GM18507 (cell line): ENCODE measurements at places on chromosomes 5 and 9.

DNA sequence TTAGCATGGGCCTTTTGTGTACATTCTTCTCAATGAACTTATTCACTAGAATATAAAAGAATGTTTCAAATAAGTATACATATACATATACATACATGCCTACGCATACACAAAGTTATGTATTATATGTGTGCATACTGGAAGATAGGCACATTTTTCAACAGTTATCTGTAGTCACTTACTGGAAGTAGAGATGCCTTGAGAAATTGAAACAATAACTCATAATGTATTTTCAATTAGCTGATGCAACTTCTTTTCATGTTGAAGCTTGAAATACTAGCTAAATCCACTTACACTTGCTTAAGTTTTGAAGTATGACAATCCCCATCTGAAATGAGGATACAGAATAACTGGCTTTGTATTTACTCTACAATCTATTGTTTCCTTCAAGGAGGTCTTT, 469.0 kb upstream of the PTGER4 start:
- DNase-seq: no peak

GRCh38 chr9:135017899-135018298, 69.6 kb upstream of the OLFM1 start:
- DNase-seq: no peak

DNA sequence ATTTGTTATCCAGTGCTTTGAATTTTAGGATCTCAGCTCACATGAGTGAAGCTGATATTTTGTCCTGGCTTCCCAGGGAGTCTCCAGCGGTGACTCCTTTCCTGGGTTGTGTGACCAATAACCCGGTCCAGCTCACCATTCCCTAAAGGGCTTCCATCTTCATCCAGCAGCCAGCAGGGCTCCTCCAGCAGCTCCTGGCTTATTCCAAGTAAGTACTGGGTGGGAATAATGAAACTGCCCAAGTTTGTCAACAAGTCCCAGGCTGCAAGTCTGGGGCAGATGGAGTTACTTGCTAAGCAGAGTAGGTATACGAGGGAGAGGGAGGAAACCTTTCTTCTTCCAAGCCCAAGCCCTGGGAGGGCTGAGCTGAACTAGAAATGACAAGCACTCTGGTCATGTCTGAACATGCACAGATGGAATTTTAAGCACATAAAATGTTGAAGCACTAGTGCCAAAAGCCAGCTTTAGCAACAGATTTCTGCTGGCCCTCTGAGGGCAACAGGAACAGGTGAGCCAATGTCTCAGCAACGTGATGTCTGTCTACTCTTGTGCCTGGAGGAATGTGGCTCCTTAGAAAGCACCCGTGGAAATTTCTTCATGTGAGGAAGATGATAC, 153.7 kb upstream of the DAPK1 start:
- DNase-seq: no peak

DNA sequence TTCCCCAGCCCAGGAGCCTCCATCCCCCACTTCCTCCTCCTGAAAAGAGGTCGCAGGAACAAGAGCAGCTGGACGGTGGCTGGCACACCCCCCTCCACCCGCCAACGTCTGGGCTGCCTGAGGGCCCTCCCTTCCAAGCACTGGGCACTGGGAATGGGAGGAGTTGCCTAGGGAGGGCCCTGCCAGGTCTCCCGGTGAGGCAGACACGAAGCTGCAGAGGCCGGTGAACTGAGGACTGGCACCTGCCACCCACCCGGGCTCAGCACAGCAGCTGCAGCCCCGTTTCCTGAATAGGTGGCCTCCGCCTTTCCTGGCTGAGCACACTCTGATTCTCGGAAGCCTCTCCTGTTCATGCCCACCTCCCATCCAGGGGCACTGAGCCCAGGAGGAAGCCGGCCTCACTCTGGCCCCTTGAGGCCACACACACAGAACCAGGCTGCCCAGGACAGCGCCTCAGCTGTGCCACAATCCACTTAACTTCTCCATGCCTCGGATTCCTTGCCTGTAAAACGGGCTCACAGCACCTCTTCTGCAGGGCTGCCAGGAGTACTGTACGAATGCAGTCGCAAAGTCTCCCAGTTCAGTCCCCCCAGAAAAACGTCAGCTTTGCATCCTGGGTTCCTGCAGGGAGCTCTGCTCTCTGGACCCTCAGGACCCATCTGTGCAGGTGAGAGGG, 1.3 kb downstream of the NPDC1 start:
- DNase-seq: no peak

DNA sequence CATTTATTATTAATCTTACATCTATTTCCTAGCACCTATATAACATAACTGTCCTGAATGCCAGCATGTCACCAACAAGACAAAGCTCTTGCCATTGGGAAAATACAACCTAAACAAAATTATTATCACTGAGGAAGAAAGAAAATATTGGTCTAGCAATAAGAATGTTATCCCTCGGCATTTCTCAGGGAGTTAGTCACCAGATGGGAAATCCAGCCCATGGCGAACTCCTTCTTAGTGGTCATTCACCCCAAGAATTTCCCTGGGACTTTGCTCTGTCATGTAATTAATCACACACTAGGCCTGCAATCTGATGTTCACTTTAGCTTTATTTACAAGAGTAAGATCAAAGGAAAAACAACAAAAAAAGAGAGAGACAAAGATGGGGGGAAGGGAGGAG, 56.1 kb upstream of the TAS2R1 start:
- no peak for DNase-seq

GRCh38 chr9:1355656-1356055, 305.5 kb downstream of the DMRT2 start:
- DNase-seq: no peak

GRCh38 chr9:78115073-78115472, 83.5 kb upstream of the GNAQ start:
- no peak for DNase-seq

- no peak for DNase-seq
These were observed 31.2 kb downstream of the PRDM6 start for GRCh38 chr5:123120197-123120596.

DNA sequence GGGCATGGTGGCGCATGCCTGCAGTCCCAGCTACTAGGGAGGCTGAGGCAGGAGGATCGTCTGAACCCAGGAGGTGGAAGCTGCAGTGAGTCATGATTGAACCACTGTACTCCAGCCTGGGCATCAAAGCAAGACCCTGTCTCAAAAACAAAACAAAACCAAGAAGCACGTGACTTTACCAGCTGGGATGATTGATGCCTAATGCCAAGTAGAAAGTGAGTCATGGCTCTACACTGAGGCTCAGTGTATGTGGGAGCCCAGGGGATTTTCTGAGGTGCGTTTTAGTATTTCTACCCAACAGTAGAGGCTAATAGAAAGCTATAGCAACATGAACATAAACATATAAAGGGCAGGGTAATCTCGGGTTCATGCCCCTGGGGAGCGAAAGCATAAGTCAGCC, 13.9 kb upstream of the BRD3OS start:
- no peak for DNase-seq

DNA sequence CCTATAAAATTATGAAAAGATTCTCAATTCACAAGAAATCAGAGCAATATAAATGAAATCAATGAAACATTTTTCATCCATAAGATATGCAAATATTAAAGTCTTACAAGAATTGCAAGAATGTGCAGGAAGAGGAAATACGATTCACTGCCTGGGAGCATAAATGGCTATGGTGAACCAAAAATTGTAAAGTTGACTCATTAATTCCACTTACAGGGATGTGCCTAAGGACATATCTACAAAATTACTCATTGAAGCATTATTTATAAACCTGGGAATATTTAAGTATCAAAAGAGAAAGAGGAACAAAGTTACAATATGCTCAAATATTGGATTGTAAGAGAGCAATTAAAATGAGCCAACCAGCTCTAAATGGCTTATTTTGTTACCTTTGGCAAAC, 6.9 kb upstream of the NIPSNAP3A start:
- DNase-seq: no peak

DNA sequence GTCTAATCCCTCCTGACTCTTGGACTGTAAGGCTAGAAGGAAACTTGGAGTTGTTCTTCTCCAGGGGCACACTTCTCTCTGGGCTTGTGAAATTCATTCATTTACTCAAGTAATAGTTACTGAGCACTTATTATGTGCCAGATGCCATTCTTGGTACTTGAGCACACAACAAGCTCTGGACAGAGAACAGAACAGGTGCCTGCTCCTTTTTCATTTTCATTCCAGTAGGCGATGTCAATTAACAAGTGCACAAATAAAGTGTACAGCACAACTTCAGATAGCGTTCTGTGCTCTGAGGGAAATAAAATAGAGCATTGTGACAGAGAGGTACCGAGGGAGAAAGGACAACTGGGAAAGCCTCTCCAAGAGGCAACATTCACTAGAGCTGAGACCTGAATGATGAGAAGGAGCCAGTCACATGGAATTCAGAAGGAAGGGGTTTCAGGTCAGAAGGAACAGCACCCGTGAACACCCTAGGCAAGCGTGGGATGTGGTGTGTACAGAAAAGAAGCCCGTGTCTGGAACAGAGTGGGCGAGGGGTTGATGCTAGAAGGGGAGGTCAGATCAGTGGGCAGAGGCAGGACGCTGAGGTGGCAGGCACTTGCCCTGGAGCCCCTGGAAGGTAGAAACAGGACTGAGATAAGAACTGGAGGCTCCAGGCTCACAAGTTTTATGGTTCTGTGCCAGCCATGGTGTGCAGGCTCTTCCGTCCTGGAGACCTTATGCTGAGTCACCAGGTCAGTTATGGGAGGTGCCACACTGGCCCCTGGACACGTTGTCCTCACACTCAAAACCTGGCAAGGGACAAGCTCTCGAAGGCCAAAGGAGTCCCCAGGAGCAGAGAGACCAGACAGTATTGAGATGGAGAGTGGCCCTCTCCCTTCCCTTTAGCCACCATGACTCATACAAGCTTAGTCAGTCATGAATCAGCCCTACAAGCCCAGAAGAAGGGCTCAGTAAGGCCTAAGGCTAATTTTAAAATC, 7.2 kb upstream of the ABLIM3 start:
- DNase-seq: no peak

DNA sequence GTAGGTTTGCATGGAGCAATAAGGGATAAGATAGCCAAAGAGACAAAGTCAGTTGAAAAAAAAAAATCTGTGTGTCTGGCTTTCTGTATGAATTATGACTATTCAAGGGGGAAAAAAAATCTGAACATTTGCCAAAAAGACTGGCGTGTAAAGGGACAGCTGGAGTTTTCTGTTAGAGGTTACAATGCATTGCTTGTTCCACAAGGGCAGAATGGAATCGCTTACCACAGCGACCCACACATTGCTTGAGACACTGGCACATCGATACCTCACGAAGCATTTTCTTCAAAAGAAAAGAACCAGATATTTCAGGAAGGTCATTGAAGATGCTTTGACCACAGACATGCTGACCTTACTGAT, 327.8 kb downstream of the TMEM167A start:
- no peak for DNase-seq

- no peak for DNase-seq
These were observed 15.8 kb downstream of the PSMB7 start for GRCh38 chr9:124399323-124399967.

GRCh38 chr5:55037046-55037771, 13.2 kb downstream of the GZMK start:
- no peak for DNase-seq

GRCh38 chr9:30697958-30698357, 1686.5 kb upstream of the ACO1 start:
- DNase-seq: no peak

GRCh38 chr5:61966997-61967396, 339.0 kb upstream of the KIF2A start:
- no peak for DNase-seq

DNA sequence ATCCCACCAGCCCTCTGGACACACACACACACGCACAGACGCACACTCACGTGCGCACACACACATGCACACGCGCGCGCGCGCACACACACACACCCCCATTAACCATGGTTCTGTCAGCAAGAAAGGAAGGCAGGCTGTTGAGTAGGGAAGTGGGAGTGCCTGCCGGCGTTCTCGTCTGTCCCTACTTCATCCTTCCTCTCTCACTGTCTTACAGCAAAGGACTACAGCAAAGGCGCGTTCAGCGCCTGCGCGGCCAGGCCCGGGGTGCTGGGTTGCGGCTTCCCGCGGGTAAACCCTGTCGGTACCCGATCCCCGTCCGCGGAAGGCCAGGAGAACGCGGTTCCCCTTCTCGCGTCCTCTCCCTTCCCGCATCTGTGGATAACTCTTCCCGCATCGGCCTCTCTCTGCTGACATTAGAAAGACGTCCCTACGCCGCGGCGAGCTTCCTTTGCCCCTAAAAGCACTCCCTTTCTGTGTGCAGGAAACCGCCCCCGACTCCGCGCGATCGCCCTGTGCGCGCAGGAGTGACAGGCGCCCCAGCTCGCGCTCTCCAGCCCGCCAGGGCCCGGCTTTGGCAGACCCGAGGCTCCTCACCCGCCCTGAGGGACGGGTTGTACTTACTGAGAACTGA, 219.2 kb downstream of the AGTPBP1 start:
- no peak for DNase-seq

DNA sequence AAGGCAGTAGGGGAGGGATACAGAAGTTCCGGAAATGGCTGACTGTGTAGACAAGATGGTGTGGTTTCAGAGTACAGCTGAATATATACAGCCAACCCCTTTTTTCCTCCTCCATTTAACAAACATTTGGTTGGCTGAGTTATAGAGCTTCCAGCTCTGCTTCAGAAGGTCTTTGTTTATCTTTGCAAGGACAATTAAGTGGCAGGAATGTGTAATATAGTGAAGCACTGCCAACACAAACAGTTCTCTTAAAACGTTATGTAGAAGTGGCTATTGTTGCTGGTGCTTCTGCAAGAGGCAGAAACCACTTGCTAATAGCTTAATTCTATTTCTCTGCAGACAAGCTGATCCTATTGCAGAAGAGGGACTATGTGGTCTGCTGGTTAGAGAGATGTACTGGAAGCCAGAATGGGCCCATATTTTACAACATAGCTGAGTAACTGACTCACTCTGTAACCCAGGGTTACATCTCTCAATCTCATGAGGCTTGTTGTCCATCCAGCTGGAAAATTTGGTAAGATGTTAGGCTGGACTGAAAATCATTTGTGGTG, 62.7 kb upstream of the OSMR start:
- no peak for DNase-seq

- no peak for DNase-seq
These were observed 110.5 kb downstream of the GAS1 start for GRCh38 chr9:86836797-86837196.

GRCh38 chr5:27568811-27569210, 530.4 kb upstream of the CDH9 start:
- no peak for DNase-seq

DNA sequence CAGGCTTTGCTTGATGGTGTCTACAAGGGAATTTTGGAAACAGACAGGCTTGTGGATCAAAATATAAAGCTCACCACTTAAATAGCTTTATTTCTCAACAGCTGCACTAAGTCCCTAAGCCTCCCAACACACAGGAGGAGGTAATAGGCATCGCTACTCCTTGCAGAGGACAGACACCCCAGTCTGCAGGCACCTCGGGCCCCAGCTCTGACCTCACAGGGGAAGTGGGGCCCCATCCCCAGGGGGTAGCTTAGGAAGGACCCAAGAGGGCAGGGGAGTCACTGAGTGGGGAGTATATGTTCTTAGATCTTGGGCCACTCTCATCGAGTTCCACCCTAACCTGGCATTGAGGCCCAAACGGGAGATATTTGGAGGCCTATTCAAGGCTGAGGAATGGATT, 66.7 kb upstream of the XPA start:
- no peak for DNase-seq

GRCh38 chr5:45533663-45534062, 162.5 kb downstream of the HCN1 start:
- no peak for DNase-seq
